ENCODE measurements at places on chromosomes 7 and 10. TPM values are rescaled to one million over a fixed set of nuclear protein-coding genes. Genes with fewer than 3 reads are reported as not detected.

DNA sequence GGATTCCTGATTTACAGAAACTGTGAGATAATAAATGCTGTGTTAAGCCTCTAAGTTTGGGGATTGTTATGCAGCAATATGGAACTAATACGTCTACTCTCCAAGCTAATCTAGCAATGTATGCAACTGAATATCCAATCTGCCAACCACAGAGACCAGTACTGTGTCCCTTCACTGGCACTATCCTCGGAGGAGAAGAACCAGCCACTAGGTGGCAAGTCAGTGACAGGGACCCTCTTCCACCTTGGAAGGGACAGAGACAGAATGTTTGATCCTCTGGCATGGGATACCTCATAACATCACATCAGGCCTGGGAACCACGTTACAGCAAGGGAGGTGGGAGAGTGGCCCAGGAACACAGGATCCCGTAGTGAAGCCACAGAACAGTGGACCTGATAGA, 96.4 kb downstream of the CREM start:
- peaks cover 5% of the 10 kb centered on the region for H3K36me3 ChIP-seq
- no peak for DNase-seq
- H3K4me1 ChIP-seq, result peaks cover 22% of the 10 kb centered on the region
- H3K27me3 ChIP-seq, result no peaks in the 10 kb centered on the region

GRCh38 chr7:105672801-105673200, 91.5 kb upstream of the EFCAB10 start:
- peaks cover 3% of the 10 kb centered on the region for H3K4me1 ChIP-seq
- no peaks in the 10 kb centered on the region for H3K36me3 ChIP-seq
- peaks cover 2% of the 10 kb centered on the region for H3K27me3 ChIP-seq
- no peak for DNase-seq

DNA sequence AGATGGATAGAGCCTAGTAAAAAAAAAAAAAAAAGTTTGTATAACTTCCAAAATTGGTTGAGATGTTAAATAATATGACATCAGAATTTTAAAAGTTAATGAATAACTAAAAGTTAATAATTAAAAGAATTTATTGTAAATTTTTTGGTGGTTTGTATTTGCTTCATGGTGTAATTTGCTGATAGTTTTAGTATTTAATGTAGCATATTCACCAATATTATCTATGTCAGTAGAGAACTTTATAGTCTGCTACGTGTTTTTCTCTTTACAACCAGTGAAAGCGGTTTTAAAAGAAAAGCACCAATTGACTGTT, 51.8 kb upstream of the STEAP4 start:
- no peaks in the 10 kb centered on the region for H3K27me3 ChIP-seq
- no peaks in the 10 kb centered on the region for H3K4me1 ChIP-seq
- no peaks in the 10 kb centered on the region for H3K36me3 ChIP-seq
- no peak overlapping the region for H3K27ac ChIP-seq
- H3K4me3 ChIP-seq, result no peak overlapping the region
- no peak for DNase-seq

DNA sequence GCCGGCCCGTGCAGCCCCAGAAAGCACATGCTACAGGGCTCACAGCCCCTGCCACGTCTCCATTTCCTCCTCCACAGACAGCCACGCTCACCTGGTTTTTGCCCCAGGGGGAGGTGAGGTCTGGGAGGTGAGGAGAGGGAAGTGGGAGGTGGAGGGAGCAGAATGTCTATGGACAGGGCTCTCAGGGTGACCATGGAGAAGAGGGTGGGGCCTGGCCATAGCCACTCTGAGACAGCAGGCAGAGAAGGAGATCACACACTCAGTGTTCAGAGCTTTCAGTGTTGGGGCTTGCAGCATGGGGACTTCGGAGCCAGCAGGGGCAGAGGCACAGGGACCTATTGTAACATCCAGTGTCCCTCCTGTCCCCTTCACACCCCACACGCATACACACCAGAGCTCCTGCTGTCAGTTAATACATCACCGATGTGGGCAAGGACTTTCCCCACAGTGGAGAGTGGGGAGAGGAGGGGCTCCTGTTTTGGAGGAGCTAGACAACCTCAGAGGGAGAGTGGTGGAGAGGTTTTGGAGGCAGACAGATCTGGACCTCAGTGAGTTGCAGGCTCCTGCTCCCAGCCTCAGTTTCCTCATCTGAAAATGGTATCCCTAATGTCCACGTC, 14.4 kb downstream of the WDFY4 start:
- peaks cover 5% of the 10 kb centered on the region for H3K36me3 ChIP-seq
- DNase-seq, result no peak
- H3K27ac ChIP-seq, result no peak overlapping the region
- H3K4me3 ChIP-seq, result no peak overlapping the region

GRCh38 chr7:137564677-137565076, 221.1 kb upstream of the PTN start:
- no peaks in the 10 kb centered on the region for H3K36me3 ChIP-seq
- no peaks in the 10 kb centered on the region for H3K4me1 ChIP-seq
- DNase-seq, result no peak
- H3K4me3 ChIP-seq, result no peak overlapping the region

- H3K27me3 ChIP-seq, result peaks cover 6% of the 10 kb centered on the region
- H3K36me3 ChIP-seq, result no peaks in the 10 kb centered on the region
- H3K4me1 ChIP-seq, result no peaks in the 10 kb centered on the region
- DNase-seq, result peak; percentile 79
Observed at GRCh38 chr10:132793871-132794849, 8.2 kb upstream of the NKX6-2 start.

GRCh38 chr7:79528421-79528820, 75.0 kb upstream of the MAGI2 start:
- no peaks in the 10 kb centered on the region for H3K27me3 ChIP-seq
- no peak overlapping the region for H3K27ac ChIP-seq
- H3K4me1 ChIP-seq, result peaks cover 8% of the 10 kb centered on the region

DNA sequence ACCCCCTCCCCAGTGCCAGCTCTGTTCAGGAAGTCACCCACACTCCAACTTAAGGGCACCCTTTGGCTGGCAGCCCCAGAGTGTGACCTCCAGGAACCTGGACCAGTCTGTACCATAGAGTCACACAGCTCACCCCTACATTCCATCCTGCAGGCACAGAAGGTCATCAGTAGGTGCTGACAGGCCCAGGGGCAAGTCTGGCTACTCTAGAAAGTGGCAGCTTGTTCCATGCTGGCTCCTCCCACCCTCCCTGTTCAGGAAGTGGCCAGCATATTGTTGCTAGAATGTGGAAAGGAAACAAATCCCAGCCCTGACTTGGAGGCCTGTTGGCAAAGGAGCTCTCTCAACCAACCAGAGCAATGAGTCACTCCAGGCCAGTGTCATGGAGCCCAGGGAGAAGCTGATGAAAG, 3.2 kb upstream of the NCOA4 start:
- DNase-seq, result no peak
- H3K4me3 ChIP-seq, result no peak overlapping the region
- H3K27ac ChIP-seq, result no peak overlapping the region
- peaks cover 12% of the 10 kb centered on the region for H3K4me1 ChIP-seq
- no peaks in the 10 kb centered on the region for H3K36me3 ChIP-seq

GRCh38 chr10:96672481-96673175, 47.7 kb downstream of the PIK3AP1 start:
- no peak overlapping the region for H3K4me3 ChIP-seq
- H3K36me3 ChIP-seq, result no peaks in the 10 kb centered on the region
- H3K27ac ChIP-seq, result no peak overlapping the region
- DNase-seq, result no peak

DNA sequence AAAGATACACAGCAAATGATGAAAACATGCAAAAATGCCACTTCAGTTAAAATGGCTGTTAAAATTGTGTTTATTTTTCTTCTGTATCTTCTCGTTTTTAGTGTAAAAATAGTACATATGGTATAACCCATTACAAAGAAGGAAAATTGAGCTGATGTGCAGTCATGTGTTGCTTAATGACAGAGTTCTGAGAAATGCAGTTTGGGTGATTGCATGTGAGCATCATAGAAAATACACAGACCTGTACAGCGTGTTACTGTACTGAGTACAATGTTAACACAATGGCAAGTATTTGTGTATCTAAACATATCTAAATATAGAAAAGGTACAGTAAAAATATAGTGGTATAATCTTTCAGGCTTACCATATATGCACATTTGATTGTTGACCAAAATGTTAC, 7.3 kb downstream of the DMTF1 start:
- no peaks in the 10 kb centered on the region for H3K27me3 ChIP-seq
- no peak for DNase-seq
- H3K27ac ChIP-seq, result no peak overlapping the region
- H3K4me3 ChIP-seq, result no peak overlapping the region
- peaks cover 17% of the 10 kb centered on the region for H3K4me1 ChIP-seq
- no peaks in the 10 kb centered on the region for H3K36me3 ChIP-seq

DNA sequence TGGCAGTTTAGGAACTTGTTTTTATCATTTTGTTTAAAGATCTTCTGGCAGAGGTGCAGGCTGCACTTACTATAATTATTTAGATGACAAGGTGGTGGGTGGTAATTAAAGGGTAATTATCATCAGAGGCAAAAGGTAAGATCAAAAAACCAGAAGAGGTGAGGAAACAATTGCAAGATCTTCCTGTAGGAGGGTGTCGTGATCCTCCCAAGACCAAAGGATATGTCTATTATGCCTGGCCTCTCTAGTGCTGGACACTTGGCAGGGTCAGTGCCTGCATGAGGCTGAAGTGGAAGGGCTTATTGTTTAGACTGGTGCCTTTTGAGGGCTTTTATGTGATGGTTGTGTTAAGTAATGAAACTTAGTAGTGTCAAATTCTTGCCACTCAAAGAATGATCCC, 1.8 kb upstream of the WAPL start:
- H3K4me3 ChIP-seq, result peak overlapping the region; percentile 86
- peaks cover 2% of the 10 kb centered on the region for H3K27me3 ChIP-seq
- peaks cover 34% of the 10 kb centered on the region for H3K4me1 ChIP-seq
- H3K36me3 ChIP-seq, result no peaks in the 10 kb centered on the region

The CPVL gene
- total RNA-seq, result 20.3 TPM

The ENTPD1 gene
- total RNA-seq, result not detected

The TMEM273 gene
- 0.39 TPM for total RNA-seq

The SMO gene
- total RNA-seq, result 5.9 TPM

The MRLN gene
- total RNA-seq, result not detected

The PRTFDC1 gene
- total RNA-seq, result 14.4 TPM

Data from glutamatergic neuron (in vitro differentiated cells).